B cell (primary cell): ENCODE measurements at places on chromosomes 1 and 21. TPM values are rescaled to one million over a fixed set of nuclear protein-coding genes. Genes with fewer than 3 reads are reported as not detected.

Gene PDZK1
- polyA plus RNA-seq: 0.22 TPM in 1 of 2 replicates, not detected in the other

Gene LAMC2
- polyA plus RNA-seq: not detected in 2 replicates

Gene MSH4
- polyA plus RNA-seq: 0.19 and 0.20 TPM in 2 replicates

Gene MYOCOS
- polyA plus RNA-seq: not detected in 2 replicates

Gene PLXNA2
- 0.31 and 0.91 TPM in 2 replicates for polyA plus RNA-seq

Gene FLG2
- polyA plus RNA-seq: not detected in 2 replicates

Gene BCAN
- not detected in 2 replicates for polyA plus RNA-seq

Gene UBE2J2
- 32.8 and 40.1 TPM in 2 replicates for polyA plus RNA-seq

Gene ATP6V1G3
- polyA plus RNA-seq: not detected in 2 replicates

Gene URB1
- 4.7 and 5.9 TPM in 2 replicates for polyA plus RNA-seq

Gene S100A14
- 0.17 TPM in 1 of 2 replicates, not detected in the other for polyA plus RNA-seq

Gene LGR6
- polyA plus RNA-seq: 0.25 and 0.28 TPM in 2 replicates

Gene LDLRAD1
- polyA plus RNA-seq: not detected in 2 replicates

Gene S100A8
- polyA plus RNA-seq: 8.9 and 16.7 TPM in 2 replicates

Gene CD244
- 0.31 and 0.69 TPM in 2 replicates for polyA plus RNA-seq
